ENCODE measurements at places on chromosomes 7 and 10.

DNA sequence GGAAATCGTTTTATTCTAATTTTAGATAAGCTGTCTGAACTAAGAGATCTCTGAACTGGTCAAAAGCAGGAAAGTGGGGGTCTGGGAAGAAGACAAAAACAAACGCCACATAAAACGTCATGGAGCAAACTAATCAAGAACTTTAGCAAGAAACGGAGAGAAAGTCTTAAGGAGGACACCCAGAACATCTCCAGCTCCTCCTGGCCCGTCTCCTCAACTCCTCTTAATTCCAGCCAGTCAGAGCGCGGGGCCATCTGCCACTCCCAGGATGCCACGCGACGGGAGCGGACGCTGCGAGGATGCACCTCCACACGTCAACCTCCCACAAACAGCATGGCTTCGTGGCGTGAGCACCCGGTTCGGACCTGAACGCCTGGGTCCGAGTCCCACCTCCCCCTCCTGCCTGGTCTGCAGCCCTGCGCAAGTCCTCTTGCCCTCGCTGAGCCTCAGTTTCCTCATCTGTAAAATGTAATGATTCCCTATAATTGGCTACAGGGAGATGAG is 598 bp downstream of the MMS19 start:
- peak; percentile 79 for DNase-seq

GRCh38 chr10:129727495-129727894 is 236.6 kb downstream of the EBF3 start:
- no peak for DNase-seq

DNA sequence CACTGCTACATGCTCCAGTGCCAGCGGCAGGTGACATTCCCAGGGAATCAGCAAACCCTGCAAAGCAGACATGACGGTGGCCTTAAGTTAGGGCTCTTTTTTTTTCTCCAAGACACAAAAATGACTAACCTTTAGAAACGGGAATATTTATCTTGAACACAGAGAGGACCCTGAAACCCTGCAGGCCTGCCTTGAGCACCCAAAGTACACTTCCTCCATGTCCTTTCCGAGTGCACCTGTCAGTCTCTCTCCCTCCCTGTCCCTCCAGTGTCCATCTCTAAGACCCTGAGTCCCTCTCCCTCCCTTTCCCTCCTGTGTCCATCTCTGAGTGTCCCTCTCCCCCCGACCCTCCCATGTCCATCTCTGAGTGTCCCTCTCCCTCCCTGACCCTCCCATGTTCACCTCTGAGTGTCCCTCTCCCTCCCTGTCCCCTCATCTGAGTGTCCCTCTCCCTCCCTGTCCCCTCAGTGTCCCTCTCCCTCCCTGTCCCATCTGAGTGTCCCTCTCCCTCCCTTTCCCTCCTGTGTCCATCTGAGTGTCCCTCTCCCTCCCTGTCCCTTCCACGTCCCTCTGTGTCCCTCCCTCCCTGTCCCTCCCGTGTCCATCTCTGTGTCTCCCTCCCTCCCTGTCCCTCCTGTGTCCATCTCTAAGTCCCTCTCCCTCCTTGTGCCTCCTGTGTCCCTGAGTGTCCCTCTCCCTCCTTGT is 51.2 kb upstream of the CAMK2B start:
- no peak for DNase-seq

DNA sequence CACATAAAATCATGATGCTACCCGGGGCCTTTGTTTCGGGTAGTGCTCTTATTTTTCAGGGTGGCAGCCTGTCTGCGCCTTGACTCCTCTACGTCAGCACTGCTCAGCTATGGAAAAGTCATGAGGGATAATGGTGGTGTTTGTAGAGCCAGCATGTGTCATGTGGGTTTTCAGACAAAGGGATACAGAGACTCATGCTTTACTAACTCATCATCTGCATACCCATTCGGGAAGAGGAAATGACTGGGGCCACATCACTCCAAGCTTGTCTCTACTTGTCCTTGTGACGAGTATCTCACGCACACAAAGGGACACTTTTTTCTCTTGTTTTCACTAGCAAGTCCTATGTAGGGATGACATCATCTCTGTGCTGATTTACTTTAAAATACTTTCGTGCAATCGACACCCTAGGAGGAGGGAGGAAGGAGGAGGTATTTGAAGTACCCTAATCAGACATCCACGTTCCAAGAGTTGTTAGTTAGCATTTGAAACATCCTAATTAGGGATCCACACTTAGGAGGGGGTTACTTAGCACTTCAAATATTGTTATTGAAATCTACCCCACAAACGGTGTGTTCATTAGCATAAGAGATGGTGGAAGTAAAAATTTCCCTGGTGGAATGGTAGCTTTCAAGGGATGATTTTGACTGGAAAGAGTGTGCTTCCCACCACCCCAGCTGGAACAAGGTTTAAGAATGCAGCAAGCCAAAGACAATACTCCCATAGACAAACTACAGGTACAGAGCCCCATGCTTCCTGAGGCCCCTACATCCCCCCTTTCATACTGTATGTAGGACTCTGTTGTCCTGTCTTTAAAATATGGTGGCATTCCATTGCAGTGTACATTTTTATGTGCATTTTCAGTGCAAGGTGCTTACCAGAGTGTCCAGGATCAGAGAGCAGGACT is 52.0 kb downstream of the THNSL1 start:
- no peak for DNase-seq

GRCh38 chr10:127836176-127836575 is 56.6 kb downstream of the CLRN3 start:
- DNase-seq: no peak

DNA sequence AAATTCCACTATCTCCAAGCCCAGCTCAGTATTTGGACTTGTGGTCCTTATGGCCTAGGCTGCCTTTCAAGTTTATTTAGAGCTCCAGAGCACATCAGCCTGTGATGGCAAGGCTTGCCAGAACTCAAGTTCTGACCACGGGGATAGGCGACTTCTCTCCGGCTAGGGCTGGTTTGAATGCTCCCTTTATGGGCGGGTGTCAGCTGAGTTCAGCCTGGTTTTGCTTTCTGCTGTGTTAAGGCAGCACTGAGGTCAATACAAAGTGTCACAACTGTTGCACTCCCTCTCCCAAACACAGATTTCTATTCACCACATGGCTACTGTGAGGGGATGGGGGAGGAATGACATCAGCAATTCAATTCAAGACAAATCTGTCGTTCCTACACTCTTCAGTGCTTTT is 318.1 kb upstream of the MYO3A start:
- DNase-seq: no peak

GRCh38 chr10:76769582-76769981 is 868.0 kb downstream of the KCNMA1 start:
- DNase-seq: no peak

DNA sequence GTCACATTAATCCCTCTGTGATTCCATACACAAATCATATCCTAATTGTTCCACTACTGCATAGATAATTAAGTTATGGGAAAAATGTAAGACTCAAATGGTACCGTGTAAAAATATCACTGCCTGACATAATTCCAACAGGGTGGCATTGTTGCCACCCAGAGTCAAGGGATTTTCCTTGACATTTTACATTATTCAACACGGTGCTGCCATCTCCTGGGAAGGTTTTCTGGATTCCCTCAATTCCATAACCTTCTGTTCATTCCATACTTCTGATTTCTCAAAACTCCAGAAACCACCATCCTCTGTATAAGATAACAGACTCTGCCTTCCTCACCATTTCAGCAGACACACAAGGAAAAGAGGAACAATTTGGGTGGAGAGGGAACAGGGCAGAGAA is 495.9 kb downstream of the XPNPEP1 start:
- DNase-seq: no peak

DNA sequence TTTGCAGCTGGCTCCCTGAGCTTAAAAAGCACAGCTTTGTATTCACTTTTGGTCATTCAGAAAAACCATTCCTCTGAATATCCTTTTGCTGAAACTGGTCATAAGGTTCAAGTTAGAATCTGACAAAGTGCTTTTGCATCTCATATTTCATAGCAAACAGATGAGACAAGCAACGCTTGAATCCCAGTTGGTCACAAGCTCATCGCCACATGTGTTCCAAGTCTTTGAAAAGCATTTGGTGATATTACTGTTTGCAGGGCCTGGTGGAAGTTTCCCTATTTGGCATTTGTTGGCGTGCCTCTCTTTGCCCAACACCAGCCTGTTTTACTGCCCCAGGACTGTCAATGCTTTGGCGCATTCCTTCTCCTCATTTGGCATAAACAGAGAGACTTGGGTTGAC is 10.3 kb downstream of the TACC2 start:
- no peak for DNase-seq

DNA sequence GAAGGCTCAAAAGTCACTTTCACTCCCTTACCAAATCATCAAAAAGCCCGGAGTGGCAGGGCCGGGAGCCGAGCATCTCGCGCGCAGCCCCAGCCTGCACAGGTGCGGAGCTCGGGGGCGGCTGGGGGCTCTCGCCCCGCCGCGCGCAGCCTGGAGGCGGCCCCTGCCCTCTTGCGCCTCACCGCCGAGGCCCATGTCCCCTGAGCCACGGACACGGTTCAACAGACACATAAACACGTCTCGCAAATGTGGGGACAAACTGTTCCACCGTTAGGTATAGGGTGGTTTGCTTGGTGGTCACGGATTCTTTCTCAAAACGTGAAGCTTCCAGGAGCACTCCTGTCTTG is 700 bp downstream of the GSAP start:
- DNase-seq: no peak

- no peak for DNase-seq
These were observed 1.8 kb downstream of the PSMG3 start for GRCh38 chr7:1567896-1568510.

DNA sequence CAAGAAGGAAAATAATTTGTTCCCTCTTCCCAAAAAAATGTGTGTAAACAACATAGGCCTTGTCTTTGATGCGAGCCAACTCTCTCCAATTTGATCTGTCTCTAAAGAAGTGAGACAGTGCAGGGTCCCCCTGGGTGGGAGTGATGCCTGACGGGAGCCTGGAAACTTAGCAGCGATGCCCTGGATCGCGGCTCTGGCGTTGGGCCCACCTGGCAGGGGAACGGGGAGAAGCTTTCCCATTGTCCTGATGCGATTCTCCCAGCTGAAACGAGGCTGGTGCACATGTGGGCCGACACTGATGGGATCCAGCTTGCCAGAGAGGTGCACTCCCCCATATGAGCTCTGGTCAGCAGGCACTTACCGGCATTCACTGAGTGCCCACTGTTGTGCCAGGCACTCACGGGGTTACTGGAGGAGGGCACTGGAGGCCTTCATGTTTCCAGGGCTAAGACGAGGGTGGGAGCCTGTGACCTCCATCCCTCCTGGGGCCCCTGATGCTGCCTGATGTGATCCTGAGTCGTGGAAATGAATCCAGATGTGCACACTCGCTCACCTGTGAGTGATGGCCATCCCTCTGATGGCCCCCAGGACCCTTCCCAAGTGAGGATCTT is 132.8 kb downstream of the PTPN20 start:
- DNase-seq: no peak

GRCh38 chr10:73152009-73152408 is 15.8 kb downstream of the ECD start:
- no peak for DNase-seq

DNA sequence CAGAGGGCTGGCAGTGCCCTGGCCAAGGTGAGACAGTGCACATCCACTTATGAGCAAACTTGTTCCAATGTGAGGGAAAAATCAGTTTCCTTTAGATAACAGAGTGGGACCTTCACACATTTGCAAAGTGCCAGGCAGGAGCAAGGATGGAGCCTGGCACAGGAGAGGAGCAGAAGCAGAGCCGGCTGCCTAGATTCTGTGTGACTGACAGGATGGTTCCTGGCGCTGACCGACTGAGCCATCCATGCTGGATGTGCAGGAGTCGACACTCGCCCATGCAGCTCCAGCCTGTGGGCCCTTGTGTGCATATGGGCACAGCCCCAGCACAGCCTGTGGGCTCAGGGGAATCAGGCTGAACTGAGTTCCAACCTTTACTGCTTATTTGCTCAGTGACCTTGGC is 346.5 kb downstream of the GRID1 start:
- no peak for DNase-seq

- DNase-seq: peak; percentile 37
These were observed 321.2 kb downstream of the FRMD4A start for GRCh38 chr10:14009371-14010100.

- no peak for DNase-seq
These were observed 333.6 kb downstream of the LRRTM3 start for GRCh38 chr10:67259319-67259929.

GRCh38 chr7:1679326-1679965 is 9.4 kb downstream of the ELFN1 start:
- no peak for DNase-seq

DNA sequence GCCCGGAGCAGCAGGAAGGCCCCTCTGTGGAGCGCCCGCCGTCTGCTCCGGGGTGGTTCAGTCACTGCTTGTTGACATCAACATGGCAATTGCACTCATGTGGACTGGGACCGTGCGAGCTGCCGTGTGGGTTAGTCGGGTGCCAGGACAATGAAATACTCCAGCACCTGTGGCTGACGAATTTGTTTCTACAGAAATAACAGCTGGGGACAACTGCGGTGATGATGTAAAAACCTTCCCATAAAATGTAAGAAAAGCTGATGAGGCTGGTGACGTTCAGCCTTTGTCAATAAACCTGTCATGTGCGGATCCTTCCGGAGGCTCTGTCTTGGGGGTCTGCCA is 5.6 kb downstream of the GPER1 start:
- DNase-seq: no peak

GRCh38 chr7:29140873-29141468 is 5.4 kb downstream of the CPVL start:
- DNase-seq: no peak

DNA sequence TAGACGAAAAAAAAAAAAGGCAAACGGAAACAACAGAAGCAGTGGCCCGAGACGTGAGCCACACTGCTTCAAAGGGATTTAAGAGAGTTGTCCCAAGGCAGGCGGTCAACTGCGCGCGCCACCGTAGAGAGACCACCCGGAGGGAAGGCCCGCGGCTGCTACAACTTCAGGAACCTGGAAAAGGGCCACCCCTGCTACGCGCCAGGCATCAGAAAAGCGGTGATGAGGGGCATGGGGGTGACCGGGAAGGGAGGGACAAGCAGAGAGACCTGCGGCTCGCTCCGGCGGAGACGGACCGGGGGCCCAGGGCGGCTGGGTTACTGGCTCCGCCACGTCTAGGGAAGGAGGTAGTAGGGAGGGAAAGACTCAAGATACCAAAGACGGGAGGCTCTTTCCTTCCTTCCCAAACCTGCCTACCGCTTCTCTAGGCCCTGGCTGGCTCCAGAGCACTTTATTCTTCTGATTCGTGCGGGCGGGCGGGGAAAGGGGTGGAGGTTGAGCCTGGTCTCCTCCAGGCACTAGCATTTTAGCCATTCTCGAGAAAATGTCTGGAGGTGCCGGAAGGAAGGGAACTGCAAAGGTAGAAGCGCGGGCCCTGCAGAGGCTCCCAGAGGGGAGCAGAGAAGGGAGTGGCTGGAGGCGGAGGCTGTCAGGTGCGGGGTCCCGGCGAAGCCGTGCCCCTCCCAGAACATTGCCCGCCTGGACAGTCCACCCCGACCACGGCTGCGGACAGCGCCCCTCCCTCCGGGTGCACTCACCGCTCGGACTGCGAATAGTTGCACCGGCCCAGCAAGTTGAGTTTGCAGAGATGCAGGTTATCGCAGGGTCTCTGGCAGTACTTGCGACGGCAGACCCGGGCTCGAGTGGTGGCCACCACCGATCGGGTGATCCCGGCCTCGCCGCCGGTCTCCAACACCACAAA is 993 bp downstream of the ZC3HAV1 start:
- no peak for DNase-seq

- no peak for DNase-seq
These were observed 1.2 kb downstream of the OPN4 start for GRCh38 chr10:86655596-86655995.
